CD8-positive, alpha-beta T cell (primary cell): ENCODE measurements at places on chromosomes 2 and 18.

GRCh38 chr18:31658670-31659575 is 25.5 kb downstream of the B4GALT6 start:
- no peak for DNase-seq

GRCh38 chr18:45415614-45416013 is 199.7 kb upstream of the SLC14A2 start:
- no peak for DNase-seq

GRCh38 chr2:240573516-240574385 is 5.5 kb downstream of the RNPEPL1 start:
- DNase-seq, result no peak

DNA sequence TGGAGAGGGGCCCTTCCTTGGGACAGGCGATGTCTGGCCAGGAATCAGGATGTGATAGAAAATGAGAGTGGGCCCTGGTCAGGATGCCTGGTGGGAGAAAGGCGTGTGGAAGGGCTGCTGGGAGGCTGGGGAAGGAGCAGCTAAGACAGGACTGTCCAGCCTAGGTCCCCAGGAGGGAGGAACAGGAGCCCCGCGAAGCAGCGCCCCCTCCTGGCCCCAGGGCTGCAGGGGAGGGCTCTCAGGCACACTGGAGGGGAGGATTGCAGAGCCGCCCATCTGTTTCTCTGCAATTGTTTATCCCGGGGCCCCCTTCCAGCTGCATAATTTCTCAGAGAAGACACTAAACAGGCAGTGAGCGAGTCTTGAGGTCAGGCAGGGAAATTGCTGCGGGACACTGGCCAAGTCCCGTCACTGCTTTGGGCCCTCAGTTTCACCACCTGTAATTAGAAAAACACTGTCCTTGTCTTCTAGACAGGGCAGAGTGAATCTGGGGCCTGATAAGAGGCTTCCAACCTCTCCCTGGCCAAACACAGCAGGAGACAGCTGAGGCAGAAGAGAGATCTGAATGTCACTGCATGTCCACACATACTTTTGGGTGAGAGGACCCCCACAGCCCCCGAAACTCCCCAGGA is 3.9 kb upstream of the NPPC start:
- DNase-seq, result no peak

- no peak for DNase-seq
These were observed 30.2 kb downstream of the DIS3L2 start for GRCh38 chr2:231991664-231992063.

DNA sequence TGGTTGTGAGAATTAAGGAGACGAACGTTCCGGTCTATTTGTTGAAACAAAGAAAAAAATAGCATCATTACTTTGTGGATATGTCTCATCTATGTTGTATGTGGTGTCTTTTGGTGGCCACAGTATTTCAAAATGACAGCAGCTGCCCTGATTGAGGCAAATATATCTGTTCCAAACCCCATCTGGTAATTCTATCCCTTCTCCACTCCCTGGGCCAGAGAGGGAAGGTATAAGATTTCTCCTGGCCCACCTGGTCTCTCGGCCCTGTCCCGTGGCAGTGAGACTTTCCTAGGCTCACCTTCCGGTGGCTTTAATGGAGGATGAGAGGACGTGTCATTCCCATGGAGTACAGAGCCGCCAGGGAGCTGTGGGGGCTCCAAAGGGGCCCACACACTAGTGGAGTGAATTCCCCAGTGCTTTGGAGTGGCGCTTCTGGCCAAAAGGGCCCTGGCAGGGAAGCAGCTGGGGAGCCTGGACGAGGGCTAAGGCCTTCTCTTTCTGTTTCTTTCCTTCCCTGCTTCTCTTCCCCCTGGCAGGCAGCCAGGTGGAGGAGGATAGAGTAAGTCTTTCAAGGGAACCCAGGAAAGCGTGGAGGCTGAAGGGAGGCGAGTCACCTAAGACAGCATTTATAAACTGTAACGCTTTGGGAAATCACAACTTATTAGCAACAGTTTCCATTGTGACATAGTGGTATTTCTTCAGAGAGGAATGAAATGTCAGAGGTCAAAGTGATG is 5.6 kb downstream of the FOSL2 start:
- DNase-seq, result no peak

GRCh38 chr2:167637741-167638140 is 609.7 kb downstream of the STK39 start:
- no peak for DNase-seq

DNA sequence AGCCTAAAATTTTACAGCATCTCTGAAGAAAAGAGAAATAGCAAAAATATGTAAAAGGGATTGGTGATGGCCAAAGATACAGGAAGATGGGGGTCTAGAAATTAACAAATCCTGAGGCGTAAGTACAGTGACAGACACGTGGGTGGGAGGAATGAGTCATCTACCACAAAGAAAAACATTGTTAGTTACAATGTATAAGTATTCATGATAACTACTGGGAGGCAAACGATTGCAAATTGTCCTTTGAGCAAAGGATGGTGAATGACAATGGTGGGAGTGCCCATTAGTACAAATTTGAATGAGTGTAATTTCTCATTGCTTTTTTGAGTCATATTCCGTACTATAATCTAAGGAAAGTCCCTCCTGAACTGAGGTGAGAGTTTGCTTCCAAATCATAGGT is 809.0 kb upstream of the FAM98A start:
- DNase-seq, result no peak

GRCh38 chr18:13457327-13457726 is 238.8 kb downstream of the LDLRAD4 start:
- no peak for DNase-seq

- DNase-seq, result no peak
These were observed 370 bp downstream of the KLHL29 start for GRCh38 chr2:23385351-23385747.
